GM23338 (cell line): ENCODE measurements at places on chromosomes 6 and 20.

- peak; percentile 92 for DNase-seq
Observed at GRCh38 chr6:41367700-41368099, 32.3 kb downstream of the NCR2 start.

GRCh38 chr20:16224836-16225235 lies 348.4 kb downstream of the KIF16B start:
- no peak for DNase-seq

DNA sequence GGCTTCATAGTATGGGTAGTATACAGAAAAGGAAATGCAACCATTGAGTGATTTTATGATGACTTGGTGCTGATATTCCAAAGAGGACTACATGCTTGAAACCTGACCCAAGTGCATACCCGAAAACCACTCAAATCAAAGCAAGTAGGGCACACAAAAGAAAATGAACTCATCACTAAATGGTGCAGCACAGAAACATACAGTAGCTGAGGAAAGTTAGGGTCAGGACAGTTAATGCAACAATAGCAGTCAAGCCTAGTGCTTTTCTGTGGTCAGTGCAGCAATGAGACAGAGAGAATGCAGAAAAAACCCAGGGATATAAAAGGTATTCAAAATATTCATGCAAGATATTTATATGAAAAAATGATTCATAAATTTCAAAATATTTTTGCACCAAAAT lies 711.1 kb downstream of the EPHA7 start:
- DNase-seq: no peak

DNA sequence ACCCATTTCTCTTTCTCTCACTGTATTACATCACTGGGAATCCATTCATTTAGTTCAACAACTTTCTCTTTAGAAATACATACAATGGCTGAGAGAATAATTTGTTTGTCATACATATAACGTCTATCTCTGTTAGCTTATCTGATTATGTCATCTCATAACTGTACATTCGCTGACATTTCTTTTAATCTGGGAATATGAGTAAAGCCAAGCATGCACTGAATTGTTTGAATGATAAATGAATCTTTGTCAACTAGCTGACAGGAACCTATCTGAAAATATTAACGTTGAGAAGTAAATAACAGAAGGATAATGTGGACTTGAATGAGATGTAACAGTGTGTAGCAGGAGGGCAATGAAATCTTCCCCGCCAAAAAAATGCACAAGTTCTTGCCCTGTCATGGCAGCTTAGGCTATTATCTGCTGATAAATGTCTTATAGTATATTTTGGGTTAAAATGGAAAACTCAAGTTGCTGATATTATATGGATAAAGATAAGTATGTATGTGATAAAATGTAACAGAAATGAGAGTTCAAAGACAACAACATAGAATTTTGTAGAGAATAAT lies 581.2 kb upstream of the ADGRB3 start:
- DNase-seq: no peak

DNA sequence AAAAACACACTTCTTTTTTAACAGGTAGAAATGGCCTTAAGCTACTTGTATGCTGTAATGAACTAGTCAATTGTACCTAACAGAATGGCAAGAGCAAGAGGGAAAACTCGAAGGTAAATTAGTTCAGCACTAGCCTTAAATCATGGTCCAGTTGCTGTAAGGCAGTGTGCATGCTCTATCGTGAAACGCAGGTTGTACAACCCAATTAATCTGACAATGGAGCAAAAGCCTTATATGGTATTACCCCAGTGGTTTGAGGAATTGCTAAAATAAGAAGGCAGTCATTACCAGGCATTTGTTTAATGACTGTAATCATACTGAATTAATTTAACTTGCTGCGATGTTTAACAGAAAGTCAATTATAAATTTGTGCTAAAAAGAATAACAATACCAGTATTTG lies 69.3 kb upstream of the SOX4 start:
- no peak for DNase-seq

DNA sequence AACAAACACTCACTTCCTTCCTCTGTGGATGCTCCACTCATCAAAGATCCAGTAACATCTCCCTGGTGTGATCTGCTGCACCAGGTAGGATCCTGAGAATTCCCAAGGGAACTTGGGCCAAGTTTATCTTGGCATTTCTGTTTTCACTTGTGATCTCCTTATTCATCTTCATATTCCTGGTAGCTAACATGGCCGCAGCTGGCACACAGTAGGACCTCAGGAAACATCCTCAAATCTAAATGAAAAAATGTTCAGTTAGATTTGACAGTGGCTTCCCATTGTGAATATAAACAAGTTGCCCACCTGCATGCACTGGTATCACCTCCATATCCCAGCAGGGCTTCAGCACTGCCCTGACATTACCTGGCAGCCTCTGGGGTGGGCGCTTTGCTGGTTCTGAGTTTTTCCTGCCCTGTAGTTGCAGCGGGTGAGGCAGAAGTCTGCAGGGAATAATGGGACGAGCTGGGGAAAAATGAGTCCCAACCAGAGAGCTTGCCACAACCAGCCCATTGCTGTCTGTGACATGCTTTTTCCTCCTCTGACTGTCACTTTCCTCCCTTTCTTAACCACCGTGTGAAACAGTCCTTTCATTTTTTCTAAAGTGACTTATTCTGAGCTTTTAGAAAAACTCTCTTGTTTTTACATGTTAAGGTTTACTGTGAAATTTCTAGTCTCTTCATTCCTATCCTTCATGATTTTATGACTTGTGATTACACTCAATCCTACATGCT lies 9.4 kb upstream of the DSTN start:
- DNase-seq: no peak

- DNase-seq: no peak
Observed at GRCh38 chr6:11538819-11539468, 1.4 kb downstream of the TMEM170B start.

GRCh38 chr6:133973109-133973971 lies 20.3 kb downstream of the TBPL1 start:
- peak; percentile 72 for DNase-seq
